Pancreas (tissue), 10 donors: ENCODE measurements at places on chromosomes 1 and 21.

GRCh38 chr1:15955552-15955951 lies 20.3 kb downstream of the ZBTB17 start:
- no peak for DNase-seq

DNA sequence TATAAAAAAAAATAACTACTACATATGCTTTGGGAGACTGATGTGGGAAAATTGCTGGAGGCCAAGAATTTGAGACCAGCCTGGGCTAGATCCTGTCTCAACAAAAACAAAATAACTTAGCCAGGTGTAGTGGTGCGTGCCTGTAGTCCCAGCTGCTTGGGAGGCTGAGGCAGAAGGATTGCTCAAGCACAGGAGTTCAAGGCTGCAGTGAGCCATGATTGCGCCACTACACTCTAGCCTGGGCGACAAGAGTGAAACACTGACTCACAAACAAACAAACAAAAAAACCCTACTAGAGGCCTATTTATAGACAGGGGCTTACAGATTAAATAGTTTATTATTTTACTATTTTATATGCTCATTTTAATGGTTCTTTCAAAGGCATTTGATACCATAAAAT lies 80.0 kb downstream of the LHX4 start:
- no peak for DNase-seq

DNA sequence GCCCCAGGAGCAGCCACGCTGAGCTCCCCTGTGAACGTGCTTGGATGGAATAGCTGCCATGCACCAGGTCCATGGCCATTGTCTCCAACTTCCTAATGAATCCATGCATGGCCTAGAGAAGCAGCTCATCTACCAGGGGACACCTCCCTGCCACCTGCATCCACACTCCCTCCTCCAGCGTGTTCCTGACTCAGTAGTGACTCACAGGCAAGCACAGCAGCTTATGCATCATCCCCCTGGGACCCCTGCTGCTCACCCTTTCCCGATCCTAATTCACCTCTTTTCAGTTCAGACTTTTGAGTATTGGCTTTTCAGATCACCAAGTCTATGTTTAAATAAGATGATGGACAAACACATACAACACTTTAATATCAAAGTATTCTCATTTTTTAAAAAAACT lies 39.9 kb upstream of the TADA1 start:
- DNase-seq: no peak

DNA sequence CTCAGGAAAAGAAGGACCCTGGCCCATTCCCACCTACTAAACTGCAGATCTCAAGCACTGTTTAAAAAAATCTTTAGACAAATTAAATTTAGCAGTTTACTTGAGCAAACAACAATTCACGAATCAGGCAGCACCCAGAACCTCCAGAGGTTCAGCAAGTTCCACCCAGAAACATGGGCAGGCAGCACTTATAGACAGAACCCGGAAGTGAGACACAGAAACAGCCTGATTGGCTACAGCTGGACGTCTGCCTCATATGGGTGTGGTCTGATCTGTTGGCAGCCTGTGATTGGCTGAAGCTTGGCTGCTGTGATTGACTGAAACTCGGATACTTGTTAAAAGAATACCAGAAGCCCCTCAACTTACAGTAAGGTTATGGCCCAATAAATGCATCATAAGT lies 34.7 kb upstream of the COL6A2 start:
- no peak for DNase-seq

- no peak for DNase-seq
These were observed 3.1 kb downstream of the USP48 start for GRCh38 chr1:21779613-21780521.

DNA sequence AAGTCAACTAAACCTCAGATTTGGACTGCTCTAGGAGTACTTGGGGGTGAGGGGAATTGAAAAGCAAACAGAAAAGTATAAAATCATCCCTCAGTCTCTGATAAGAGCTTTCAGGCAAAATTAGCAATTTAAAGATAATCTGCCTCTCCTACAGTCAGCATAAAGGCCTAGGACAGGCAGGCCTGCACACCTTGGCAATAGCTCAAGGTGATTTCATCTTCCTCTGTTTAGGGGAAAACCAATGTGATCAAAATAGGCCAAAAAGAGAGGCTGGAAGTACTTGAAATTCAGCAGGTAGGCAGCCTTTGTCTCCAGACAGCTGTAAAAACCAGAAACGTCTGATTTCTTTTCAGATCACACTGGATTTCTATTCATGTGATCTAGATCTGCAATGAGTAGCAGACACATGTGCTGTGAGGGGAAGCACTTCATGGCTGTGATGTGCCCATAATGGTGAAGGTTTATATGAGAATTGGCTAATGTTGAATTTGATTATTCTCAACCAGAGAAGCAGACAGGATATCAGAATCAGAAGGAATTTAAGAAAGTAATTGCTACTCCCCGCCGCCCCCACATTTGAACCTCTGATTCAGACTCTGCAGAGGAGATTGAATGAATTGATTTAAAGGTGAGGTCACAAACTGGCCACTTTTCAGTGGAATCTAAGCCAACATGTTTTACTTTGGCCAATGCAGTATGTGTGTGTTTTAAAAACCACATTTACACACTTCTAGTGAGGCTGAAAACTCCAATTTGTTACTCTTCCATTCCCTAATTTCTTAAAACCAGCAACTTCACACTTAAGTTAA lies 45.8 kb upstream of the DNASE2B start:
- DNase-seq: no peak

DNA sequence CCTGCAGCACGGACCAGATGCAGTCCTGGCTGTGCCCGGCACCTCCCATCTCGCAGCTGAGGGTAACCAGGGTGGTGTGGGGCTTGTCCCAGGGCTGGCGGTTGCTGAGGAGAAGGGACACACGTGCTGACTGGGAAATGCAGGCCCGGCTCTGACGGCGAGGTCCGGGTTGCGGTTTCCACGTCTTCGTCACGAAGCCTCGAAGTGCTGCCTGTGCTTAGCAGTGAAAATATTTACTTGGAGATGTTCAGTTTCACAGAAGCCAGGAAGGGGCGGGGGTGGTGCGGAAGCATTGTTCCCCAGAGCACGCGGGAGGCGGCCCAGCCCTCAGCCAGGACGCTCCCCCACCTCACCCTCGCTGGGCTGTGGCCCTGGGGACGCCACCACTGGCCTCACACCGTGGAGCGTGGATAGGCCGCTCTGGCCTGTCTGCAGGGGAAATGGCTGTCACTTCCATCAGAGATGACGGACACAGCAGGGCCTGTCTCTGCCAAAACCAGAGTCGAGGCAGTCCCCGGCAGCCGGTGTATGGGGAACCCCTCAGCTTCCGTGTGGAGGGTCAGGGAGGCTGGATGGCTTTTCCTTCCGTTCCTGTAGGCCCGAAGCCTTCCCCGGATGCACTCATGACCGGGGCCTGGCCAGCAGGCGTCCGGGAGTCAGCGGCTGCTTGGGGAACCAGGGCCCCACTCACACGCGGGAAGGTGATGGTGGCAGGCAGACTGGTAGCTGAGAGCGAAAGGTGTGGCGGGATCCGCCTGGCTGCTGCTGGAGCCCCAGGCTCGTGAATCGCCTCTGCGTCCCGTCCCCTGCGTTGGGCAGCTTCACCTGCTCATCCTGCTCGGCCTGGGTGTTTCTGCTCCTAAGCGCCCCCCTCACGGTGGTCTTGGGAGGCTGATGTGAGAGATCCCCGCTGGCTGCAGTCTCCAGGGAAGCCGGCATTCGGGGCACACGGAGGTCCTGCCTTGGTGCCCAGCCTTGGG lies 14.7 kb upstream of the POFUT2 start:
- no peak for DNase-seq

DNA sequence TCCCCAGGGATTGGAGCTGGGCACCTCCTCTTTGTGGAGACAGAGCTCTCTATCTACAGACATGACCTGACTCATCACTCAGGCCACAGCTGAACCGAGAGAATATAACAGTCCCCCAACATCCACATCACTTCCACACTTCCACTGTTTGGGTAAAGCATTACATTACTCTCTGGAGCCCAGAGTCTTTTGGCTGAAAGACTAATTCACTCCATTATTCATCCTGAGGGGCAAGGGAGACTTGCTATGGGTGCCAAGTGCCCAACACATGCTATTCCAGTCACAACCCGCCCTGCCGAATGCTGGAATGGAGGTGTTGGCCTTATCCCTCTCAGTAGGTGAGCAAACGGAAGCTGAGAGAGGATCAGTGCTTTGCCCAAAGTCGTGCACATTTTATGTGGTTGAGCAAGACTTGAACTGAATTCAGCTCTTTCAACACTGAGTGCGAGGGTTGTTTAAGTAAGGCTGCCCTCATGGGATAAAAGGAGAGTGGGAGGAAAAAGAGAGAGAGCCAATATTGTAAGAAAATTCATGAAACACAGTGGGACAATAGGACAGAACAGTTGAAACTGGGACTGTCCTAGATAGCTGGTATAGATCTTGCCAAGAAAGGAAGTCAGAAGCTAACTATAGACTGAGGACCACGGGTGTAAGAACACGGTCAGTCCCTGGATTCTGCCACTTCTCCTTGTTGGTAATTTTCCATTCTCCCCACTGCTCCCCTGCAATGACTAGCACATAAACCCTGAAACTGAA lies 13.5 kb upstream of the CHI3L1 start:
- no peak for DNase-seq

GRCh38 chr1:154876842-154877369 lies 6.8 kb upstream of the KCNN3 start:
- DNase-seq: no peak

- DNase-seq: no peak
These were observed 98.1 kb downstream of the RUNX1 start for GRCh38 chr21:34950980-34951379.

GRCh38 chr21:33427051-33427450 lies 23.8 kb downstream of the IFNGR2 start:
- DNase-seq: no peak
